Non-pigmented ciliary epithelial cell (primary cell): ENCODE measurements at places on chromosomes 12 and 14.

GRCh38 chr14:71380271-71380670 lies 473.0 kb downstream of the PCNX1 start:
- peak; percentile 44 for DNase-seq

- DNase-seq = no peak
These were observed 7.1 kb upstream of the PGF start for GRCh38 chr14:74962493-74962892.

DNA sequence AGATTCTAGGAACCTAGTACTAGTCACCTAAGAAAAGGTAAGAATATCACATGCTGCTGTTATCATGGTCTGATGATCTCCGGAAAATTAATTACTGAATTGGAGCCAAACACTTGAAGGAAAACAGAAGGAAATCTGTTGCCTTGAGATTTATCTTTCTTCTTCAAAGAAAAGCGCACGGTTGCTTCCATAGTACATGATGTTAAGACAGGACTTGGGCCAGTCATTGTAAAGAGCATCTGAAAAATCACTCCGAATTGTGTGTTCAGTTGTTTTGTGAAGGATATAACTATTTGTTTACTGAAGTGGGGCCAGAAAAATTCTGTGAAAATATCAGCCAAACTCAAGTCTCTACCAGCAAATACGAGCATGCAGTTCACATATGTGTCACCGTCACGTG lies 134.9 kb upstream of the FOXN3 start:
- no peak for DNase-seq

DNA sequence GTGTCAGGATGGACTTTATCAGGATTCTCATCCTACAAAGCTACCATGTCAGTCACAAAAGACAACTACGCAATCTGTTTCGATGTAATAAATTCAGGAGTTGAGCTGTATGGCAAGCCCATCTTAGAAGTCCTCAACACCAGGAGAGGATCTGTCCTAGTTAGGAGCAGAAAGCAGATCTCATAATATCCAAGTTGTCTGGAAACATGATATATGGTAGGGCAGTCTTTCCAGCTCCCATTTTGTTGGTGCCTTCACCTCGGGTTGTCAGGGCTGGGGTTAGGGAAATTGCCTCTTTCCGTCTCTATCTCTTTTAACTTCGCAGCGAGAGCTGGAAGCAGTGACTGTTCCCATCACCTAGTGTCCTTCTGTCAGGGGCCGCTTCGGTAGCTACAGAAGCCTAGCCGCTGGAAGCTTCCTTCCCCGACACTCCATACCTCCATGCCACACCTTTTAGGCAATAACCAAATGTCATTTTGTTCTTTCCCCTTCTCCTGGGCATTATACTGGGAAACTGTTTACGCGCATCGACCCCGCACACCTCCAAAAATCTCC lies 1.4 kb downstream of the NIN start:
- no peak for DNase-seq

DNA sequence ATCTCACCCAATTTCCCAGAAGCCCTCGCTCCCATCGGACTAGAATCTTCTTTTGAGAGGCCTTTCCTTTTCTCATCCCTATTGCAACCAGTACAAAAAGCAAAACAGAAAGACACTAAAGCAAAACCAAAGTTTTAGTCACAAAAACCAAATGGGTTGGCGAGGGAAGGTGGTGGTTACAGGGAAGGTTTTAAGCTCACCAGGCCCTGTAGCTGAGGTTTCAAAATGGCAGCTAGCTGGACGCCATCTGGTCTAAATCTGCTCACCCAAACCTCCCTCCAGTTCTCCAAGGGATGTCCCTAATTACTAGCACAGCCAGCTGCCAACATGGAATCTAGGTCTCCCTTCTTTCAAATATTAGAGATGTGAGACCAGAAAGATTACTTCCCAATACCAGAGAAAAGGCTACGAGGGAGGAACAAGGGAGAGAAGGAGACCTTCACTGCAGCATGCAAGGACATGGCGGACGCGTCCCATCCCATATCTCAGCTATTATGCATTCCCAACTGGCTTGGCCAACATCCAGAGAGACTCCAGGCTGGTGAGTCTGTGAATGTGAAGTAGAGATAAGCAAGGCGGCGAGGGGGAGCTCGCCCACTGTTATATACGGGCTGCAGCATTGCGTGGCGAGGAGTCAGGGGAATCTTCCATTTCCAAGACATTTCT lies 70.8 kb downstream of the DPF3 start:
- no peak for DNase-seq

DNA sequence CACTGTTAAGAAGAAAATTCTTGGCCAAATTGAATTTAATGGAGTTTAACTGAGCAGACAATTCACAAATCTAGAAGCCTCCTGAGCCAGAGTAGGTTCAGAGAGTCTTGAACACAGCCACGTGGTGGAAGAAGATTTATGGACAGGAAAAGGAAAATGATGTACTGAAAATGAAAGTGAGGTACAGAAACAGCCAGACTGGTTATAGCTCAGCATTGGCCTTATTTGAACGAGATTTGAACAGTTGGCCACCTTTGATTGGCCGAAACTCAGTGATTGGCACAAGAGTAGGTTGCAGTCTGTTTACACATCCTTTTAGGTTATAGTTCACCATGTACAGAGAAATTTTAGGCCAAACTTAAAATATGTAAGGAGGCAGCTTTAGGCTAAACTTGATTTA lies 9.9 kb downstream of the OAS2 start:
- no peak for DNase-seq

GRCh38 chr12:88309546-88309945 lies 167.4 kb downstream of the TMTC3 start:
- no peak for DNase-seq

- DNase-seq = no peak
These were observed 33.6 kb downstream of the SDR9C7 start for GRCh38 chr12:56900583-56900982.

- no peak for DNase-seq
These were observed 86.7 kb downstream of the PTGER2 start for GRCh38 chr14:52400846-52401245.

DNA sequence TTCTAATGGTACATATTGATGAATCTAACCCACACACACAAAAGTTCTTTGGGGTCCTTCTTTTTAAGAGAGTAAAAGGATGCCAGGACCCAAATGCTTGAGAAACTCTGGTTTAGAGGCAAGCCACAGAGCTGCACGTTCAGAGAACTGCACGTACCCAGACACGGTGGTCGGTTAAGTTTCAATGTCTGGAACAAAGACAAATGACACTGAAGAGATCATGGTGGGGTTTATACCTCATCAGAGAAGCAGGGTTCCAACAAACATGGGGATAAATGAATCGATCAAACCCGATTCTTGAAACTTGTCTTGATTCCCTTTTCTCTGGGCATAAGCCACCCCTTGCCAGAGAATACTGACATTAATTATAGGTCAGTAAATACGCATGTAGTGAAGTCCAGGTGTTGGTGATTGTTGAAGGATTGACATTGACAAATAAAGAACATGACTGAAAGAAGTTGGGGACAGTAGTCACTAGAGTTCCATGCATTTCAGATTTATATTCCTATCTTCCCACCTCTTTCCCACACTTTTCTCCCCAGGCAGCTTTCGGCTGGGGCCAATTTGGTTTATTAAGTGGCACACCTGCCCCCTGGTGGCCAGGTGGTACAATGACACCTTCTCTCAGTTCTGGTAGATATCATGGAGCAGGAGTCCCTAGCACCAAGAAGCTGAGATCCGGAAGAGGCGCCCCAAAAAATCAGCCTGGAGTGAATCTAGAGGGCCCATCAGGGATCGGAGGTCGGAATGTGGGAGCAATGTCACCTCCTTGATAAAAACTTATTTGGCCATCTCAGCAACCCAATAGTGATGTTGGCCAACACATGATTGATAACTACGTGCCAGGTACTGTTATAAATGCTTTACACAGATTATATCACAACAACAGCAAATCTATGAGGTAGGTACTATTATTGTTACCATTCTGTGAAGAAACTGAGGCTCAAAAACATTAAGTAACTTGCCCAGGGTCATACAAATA lies 17.8 kb upstream of the HDAC7 start:
- DNase-seq = no peak

- DNase-seq = no peak
These were observed 242.0 kb downstream of the BMP4 start for GRCh38 chr14:53714495-53715192.

GRCh38 chr12:15563663-15564062 lies 225.5 kb downstream of the EPS8 start:
- no peak for DNase-seq

GRCh38 chr12:67988601-67989021 lies 636 bp upstream of the IFNG-AS1 start:
- no peak for DNase-seq

DNA sequence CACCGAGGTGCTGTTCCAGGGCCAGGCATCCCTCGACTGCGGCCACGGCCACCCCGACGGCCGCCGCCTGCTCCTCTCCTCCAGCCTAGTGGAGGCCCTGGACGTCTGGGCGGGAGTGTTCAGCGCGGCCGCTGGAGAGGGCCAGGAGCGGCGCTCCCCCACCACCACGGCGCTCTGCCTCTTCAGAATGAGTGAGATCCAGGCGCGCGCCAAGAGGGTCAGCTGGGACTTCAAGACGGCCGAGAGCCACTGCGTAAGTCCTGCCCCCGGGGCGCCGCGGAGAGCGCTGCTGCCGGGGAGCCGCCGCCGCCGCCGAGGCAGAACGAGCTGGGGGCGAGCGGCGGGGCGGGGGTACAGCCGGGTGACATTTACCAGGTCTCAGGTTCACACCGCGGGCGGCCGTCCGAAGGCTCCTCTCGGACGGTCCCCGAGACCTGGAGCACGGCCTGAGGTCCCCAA lies 1.4 kb downstream of the PLXNC1 start:
- no peak for DNase-seq

DNA sequence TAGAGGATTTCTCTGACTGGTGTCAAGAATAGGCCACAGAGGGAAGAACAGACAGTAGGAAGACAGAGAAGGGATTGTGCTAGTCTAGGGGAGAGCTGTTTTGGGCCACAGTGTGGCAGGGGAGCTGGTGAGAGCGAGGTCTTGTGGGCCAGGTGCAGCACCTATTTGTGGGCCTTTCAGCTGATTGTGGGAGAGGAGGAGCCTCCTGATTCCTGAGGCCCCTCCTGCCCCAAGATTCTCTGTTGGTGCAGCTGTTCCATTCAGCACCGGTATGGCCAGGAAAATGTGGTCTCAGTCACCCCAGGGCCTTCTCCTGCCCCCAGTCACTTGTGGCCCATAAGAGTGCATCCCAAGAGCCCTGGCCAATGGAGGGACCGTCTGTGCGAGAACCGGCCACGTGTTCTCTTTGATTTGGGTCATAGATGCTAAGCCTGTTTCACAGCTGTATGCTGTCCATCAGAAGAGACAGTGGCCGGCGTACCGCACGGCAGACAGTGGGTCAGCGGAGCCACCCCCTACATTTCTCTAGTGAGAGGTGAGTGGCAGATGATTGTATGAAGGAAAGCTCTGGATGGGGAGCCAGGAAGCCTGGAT lies 27.7 kb downstream of the TPCN1 start:
- no peak for DNase-seq

DNA sequence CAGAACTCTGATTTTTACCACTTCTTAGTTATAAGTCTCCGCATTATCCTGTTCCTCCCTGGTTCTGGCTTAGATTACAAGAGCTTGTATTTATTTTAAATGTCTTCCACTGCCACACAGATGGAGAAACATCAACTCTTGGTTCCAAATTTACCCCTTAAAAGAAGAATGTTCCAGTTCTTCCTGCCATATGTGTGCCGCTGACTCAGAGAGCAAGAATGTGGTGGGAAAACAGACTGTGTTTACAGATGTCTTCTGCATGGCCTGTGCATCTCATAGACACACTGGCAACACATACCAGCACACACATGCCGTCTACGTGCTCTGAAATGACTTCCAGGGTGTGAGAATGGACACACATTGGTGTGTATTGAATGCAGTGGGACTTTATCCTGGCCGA lies 383.0 kb downstream of the LRIG3 start:
- peak; percentile 79 for DNase-seq

DNA sequence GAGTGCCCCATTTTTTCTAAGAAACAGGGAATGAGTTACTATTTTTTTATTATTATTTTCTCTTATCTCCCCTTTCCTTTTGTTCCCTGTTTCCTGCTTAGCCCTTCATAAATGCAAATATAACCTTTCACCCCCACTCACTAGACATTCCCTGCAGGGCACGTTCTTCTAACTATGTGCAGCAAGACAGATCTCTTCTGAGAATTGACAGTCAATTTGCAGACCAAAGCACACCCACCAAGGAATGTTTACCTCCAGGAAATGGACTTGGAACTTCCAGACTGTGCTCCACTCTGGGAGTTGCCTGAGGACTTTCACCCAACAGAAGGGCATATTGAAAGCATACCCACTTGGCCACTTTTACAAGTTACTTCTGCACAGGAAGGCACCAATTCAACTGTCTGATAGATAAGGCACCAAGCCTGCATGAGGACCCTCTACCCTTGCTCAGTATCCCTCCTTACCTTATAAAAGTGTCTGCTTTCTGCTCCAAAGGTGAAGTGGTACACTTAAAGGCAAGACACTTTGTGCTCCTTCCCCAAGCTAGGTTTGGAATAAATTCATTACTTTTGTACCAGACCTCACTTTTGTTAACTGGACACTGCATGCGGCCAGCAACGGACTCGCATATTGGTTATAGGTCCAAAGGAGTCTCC lies 6.5 kb downstream of the TAS2R19 start:
- DNase-seq = no peak
